ENCODE measurements at places on chromosomes 4 and X.

- DNase-seq, result peak; percentile 18
Measured at GRCh38 chr4:15197005-15197404, 194.7 kb downstream of the CPEB2 start.

DNA sequence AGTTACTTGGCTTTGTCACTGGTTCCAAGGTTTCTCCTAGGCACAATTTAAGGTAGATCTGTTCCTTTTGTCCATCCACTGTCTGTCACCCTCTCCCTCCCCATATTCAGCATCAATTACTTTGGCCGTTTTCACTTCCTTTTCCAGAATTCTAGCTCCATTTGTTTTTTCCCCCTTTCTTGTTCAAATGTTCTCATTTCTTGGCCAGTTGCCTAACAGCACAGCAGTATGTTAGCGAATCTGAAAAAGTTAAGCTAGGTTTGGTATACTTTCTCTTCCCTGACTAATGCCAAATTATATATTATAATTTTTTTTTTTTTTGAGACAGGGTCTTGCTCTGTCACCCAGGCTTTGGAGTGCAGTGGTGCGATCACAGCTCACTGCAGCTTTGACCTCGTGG is 409.1 kb upstream of the TEX13C start:
- DNase-seq, result no peak

GRCh38 chr4:10123227-10124101 is 6.9 kb upstream of the WDR1 start:
- DNase-seq, result peak; percentile 42

- peak; percentile 6 for DNase-seq
Measured at GRCh38 chr4:110487873-110488272, 11.9 kb downstream of the ENPEP start.

- DNase-seq, result no peak
Measured at GRCh38 chrX:476724-477075, 90.0 kb upstream of the PPP2R3B start.

DNA sequence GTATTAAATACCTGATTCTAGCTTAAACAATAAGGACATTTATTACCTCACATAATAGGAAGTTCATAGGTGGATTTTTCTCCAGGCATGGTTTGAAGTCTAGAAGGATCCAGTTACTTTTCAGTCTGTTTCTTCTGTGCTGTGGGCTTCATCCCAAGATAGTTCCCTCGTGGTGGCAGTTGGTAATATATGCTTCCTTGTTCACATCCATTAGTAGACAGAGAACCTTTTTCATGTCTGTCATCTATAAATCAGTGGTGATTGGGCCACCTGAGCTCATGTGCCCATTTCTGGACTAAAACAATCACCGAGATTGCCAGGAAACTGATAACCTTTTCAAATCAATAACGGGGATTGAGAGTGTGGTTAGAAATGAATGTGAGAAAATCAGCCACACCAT is 97.7 kb downstream of the KDM6A start:
- DNase-seq, result no peak

DNA sequence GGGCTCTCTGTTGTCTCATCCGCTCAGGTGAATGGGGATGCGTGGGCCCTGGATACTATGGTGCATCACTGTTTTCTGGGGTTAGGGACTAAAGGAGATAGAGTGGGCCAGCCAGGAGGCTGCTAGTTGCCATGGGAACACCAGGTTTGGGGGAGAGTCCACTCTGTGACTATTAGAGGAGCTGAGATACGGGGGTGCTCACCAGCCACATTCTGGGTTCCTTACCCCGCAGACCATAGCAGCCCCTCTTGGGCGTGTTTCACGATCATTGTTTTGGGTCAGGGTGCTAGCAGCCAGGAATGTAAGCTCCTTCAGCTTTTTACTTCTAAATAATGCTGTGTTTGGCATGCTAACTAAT is 4.6 kb downstream of the EFNB1 start:
- DNase-seq, result no peak
